Tongue (tissue), 3 donors: ENCODE measurements at places on chromosomes 6 and 20. TPM values are rescaled to one million over a fixed set of nuclear protein-coding genes. Genes with fewer than 3 reads are reported as not detected.
A peak's percentile ranks its signal among the peaks of the same experiment; 100 is the strongest.

Gene TUBB2B
- total RNA-seq, result 87.5 TPM

Gene DEF6
- total RNA-seq, result 11.6 TPM

DNA sequence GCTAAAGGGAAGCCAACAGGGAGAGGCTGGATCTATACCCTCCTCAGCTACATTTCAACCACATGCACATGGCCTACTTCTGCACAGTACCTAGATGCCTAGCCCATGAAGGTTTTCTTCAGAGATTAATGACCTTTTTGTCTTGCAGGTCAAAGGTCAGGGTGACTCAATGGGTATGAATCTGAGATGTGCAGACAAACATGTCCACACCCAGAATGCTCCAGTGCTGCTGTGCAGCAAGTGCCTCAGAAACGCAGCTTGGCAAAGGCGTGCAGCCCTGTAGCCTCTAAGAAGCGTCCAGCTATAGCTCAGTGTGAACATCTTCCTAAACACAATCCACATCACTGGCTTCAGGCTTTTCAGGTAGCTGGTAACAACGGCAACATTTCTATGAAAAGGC is 24.4 kb downstream of the MAP1LC3A start:
- DNase-seq, result no peak

DNA sequence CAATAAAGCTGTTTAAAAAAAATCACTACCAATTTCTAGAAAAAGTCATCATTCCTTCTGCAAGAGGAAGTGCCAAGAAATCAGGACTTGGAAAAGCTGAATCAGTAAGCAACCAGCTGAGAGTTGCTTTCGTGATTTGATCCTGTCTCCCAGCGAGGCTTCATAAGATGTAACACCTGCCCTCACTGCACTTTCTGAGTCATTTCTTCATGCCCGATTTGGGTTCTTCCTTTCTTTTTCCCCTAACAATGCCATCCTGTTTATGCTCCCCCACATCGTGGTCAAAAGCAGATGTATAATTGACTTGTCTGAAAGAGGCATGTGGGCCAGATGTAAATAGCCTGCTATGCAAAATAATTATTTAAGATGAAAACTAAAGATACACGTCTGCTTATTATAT is 52.1 kb downstream of the RIPOR2 start:
- DNase-seq, result peak; percentile 31

GRCh38 chr6:106470811-106471210 is 110.3 kb downstream of the CRYBG1 start:
- no peak for DNase-seq

DNA sequence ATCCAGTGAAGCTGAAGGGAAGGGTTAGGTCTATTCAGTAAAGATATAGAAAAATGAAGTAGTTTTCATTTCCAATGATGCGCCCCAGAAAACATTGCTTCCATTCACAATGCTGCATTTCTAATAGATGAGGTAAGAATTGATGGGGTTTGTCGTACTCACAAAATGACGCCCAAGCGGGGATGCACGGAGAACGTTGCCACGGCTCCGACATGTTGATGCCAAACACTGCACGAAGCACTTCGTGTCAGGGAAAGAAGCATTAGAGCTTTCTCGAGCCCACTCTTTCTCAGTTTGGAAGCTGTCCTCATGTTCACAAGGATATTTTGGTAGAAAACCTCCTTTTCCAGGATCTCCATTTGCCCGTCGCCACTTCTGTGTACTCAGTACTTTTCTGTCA is 21.6 kb upstream of the MAFB start:
- DNase-seq, result no peak

DNA sequence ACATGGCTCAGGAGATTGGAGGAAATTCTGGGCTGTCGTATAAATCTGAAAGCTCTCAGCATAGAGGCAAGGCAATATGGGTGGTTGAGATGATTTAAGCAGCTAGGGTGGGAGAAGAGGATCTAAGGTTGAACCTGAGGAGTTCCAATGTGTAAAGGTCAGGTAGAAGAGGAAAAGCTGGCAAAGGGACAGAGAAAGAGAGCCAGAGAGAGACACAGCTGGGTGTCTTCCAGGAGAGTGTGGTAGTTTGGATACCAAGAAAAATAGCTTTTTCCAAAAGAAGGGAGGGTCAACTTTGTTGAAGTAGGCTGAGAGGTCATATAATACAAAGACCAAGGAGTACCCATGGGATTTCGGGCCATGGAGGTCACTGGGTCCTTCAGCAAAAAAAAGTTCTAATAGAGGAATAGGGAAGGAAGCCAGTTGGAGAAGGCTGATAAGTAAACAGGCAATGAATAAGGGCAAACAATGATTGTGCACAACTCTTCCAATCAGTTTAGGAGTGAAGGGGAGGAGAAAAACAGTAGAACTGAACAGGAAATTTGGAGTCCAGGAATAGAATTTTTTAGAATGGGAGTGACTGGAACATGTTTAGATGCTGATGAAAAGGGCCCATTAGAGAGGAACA is 135.1 kb downstream of the QRSL1 start:
- DNase-seq, result no peak
